ENCODE measurements at places on chromosomes 1 and 21.

- no peak for DNase-seq
Observed at GRCh38 chr1:231855361-231855760, 228.8 kb downstream of the DISC1 start.

DNA sequence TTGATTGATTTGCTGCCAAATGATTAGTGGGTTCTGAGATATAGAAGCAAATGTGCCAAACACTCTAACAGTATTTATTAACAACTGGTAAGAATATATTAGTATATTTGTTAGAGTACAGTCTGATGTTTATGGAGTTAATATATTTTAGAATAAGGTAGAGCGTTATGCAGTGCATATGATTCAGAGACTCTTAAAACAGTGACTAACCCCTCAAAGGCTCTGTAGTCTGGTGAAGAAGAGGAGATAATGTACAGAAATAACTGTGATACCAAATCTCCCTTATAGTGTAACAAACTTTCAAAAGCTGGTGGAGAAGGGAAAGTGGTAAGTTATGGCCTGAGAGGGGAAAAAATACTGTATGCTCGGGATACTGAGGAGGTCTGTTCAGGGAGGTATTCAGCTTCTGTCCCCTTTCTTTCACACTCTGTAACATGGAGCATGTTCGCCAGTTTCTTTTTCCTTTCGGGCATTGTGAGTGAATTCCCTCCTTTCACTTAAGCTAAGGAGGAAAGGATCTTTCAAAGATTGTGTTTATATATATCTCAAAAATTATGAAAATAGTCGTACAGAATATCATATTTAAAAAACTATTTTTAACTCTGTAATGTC, 121.2 kb downstream of the ADGRL2 start:
- no peak for DNase-seq

- DNase-seq: no peak
Observed at GRCh38 chr1:67818725-67819301, 14.5 kb downstream of the GNG12 start.

GRCh38 chr1:113416496-113416895, 26.2 kb downstream of the MAGI3 start:
- no peak for DNase-seq

GRCh38 chr1:162363823-162364222, 12.8 kb downstream of the SPATA46 start:
- no peak for DNase-seq

DNA sequence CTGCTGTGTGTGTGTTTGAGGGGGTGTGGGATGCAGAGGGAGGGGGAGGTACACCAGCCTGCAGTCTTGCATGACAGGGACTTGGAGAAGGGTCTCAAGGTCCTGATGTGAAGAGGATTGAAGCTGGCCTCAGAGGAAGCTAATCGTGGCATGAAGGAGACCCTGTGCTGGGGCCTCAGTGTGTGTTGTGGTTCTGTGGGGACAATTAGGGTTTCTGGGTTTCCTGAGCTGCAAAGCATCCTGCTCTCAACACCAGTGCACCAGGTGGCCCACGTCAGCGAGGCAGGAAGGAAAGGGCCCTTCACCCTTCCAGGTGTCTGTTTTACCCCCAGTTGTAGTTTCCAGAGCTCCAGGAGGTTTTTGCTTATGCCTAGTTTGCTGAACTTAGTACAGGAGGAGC, 52.8 kb downstream of the TENT5C start:
- DNase-seq: no peak

DNA sequence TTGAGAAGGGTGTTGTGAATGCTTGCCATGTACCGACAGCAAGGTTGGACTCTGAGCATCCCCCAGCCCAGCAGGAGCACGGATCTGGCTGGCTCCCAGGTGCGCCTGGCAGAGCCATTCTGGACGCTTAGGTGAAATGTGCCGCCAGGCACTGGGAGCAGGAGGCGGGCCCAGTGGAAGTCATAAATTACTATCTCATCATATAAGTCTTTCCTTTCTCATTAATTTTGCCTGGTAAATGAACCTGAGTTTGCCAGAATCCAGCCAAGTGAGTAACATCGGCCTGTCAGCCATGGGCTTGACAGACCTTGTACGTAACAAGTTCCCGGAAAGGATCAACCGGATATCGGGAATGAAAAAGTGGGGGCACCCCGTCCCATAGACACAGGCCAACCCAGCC, 179.5 kb upstream of the ARHGEF16 start:
- no peak for DNase-seq

DNA sequence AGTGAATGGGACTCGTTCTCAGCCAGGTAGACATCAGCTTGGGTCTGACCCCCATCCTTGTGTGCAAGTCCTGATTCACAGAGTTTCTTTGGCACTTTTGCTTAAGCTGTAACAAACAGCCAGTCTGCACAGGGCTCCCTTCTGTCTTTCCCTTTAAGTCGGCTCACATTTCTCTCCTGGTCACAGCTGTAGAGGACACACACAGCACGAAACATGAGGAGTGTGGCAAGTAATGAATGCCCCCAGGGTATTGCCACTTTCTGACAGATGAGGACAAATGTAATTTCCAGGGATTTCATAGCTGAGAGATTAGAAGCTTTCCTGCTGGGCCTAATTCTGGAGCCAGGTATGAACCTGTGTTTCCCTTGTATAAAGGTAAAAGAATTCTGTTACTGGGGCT, 423.5 kb downstream of the KIF26B start:
- no peak for DNase-seq

DNA sequence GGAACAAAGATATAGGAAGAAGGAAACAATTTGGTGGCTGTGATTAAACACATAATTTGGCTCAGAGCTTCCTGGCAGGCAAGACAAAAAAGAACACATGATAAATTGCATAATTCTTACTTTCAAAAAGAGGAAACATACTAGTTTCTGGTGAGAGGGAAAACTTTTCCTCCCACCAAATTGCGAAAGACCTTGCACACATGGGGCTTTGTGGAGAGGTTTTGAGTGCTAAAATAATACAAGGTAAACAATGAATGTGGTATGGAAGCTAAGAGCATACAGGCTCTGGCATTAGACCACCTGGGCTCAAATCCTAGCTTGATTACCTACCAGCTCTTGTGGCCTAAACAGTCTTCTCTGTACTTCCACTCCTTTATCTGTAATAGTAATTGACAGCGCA, 140.2 kb upstream of the HOOK1 start:
- peak; percentile 74 for DNase-seq

GRCh38 chr1:16984717-16985116, 4.3 kb upstream of the MFAP2 start:
- peak; percentile 87 for DNase-seq

GRCh38 chr1:245583081-245583480, 428.3 kb downstream of the KIF26B start:
- DNase-seq: no peak

DNA sequence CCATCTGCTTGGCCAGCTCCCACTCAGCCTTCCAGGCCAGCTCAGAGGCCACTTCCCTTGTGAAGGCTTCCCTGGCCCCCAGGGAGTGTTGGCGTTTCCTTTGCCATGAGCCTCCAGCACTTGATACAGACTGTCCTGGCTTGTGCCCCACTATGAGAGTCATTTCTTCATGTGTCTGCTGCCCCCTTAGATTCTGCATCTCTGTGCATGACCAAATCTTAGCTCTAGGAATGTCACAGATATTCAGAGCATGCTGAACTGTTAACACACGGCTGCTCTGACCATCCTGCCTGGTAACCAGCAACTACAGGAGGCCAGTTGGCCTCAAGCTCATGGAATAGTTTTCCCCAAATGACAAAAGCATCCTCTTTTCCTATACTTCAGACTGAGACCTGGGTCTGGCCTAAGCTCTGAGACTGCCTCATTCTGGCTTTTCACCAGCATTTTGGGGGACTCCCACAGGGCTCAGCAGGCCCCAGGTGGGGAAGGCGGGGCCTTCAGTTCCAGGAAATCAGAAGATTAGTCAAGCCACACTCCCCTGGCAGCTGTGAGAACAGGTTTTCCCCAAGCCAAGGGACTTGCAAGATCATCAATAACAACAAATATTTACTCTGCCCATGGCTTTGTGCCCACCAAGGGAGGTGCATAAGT, 182.6 kb upstream of the EDN2 start:
- no peak for DNase-seq

GRCh38 chr1:99457381-99458165, 188.3 kb upstream of the PALMD start:
- DNase-seq: no peak

DNA sequence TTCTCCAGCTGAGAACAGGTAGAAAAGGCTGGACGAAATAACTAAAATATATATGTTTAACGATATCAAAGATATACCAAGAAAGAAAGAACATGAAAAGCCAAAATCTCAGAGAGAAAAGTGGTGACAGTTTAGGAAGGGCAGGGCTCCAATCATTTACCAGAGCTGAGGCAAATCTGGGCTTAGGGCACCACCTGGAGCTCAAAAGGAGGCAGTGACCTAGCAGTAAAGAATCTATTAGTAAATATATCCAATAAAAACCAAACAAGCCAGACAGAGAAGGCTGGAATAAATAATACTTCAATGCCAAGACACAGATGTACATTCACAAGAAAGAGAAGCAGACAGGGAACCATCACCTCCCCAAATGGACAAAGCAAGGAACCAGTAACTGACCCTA, 43.5 kb downstream of the CHIA start:
- no peak for DNase-seq

DNA sequence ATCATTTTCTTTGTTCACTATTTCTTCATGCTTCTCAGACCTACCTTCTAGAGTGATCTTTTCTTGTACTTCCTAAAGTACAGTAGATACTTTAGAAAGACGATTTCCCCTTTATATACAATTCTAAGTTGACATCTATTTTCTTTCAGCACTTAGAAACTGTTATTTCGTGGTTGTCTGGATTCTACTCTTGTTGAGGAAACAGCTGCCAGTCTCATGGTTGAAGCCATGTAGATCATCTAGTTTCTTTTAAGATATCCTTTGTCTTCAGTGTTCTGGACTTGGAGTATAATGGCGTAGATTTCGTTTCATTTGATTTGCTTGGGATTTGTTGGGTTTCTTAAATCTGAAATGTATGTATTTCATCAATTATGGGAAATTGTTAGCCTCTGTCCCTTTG, 67.6 kb downstream of the PKN2 start:
- DNase-seq: no peak

GRCh38 chr1:161719325-161719611, 2.1 kb upstream of the FCRLB start:
- no peak for DNase-seq

- DNase-seq: no peak
Observed at GRCh38 chr21:39648879-39649278, 36.1 kb downstream of the B3GALT5 start.

DNA sequence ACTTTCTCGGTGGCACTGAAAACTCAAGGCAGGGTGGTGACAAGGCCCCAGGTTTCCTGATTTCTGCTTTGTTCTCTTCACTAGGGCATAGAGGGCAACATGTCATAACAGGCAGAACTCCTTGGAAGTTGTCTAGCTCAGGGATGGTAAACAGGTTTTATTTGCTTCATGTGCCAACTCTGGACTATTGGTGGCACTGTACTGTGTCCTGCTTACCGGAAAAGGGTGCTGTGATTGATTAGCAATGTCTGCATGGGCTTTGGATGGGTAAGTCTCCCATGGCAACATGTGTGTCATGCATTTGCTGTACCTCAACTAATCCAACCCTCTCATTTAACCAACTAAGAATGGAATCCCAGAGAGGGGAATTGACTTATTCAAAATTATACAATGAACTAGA, 70.7 kb upstream of the USP24 start:
- DNase-seq: no peak

DNA sequence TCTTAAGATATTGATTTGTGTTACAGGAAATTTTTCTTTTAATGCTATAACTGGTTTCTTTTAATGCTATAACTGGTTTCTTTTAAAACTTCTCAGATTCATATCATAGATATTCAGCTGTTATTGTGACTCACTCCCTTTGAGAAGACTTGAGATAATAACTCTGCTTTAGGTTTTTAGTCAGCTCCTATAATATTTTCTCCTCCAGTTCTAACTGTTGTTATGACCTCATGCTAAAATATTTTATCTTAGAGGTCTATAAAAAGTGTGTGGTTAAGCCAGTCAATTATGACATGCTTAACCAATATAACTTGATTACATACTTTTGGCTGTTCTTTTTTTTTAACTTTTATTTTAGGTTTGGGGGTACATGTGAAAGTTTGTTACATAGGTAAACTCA, 280.2 kb downstream of the PTGER3 start:
- DNase-seq: no peak

- DNase-seq: no peak
Observed at GRCh38 chr1:156489935-156490293, 10.7 kb downstream of the MEF2D start.

- no peak for DNase-seq
Observed at GRCh38 chr1:198850196-198850595, 211.4 kb downstream of the PTPRC start.

- no peak for DNase-seq
Observed at GRCh38 chr1:107454791-107455190, 314.0 kb downstream of the NTNG1 start.

- DNase-seq: no peak
Observed at GRCh38 chr21:16194788-16195537, 465.2 kb downstream of the USP25 start.

DNA sequence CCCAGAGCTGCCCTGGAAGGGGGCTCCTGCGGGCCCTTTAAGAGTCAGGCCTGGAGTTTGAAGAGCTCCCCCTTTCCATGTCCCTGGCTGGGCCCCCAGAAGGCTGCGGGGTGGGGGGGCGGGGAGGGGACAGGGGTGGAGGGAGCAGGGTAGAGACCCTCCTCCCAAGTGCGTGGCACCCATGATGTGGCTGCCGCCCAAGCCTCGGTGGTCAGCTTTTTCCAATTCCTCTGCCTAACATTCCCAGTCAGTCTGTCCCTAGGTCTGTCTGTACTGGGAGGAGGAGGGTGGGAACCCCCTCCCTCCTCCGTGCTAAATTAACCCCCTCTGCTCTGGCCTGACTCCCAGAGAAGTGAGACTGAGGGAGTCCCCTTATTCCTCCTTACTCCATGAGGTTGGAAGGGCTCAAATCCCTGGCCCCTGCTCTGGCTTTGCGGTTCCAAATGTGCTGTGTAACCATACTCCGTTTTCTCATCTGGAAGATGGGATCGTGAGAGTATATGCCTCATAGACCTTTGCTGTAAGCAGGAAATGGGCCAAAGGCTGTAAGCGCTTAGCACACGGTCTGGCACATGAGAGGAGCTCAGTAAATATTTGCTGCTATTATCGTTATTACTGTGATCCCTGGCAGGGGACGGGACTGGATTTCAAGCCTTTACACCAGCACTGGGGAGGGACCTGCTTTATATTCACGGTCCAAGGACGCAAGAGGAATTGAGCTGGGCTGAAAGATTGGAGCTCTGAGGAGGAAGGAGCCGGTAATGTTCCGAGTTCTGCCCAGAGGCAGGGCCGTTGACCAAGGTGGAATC, 658 bp upstream of the COL16A1 start:
- DNase-seq: peak; percentile 61

- DNase-seq: no peak
Observed at GRCh38 chr1:196128835-196129234, 479.4 kb downstream of the KCNT2 start.

DNA sequence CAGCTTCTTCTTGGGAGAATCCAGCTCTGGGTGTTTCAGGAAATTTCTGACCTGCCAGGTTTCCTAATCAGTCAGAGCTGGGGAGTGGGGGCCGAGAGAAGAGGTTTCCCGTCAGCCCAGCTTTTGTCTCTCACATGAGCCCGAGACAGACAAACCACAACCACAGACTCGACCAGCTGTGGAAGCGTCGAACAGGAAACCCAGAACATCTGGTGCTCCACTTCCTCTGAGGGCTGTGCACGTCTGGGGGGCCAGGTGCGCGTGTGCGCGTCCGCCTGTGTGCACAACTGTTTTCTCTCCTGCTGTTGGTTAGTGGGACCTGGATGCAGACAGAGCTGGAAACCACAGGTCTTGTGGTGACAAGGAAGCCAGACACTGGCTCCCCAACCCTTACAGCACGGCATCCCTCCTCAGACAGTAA, 113.0 kb upstream of the SLC25A33 start:
- no peak for DNase-seq

GRCh38 chr21:34933609-34934335, 115.3 kb downstream of the RUNX1 start:
- no peak for DNase-seq

All from uterus (tissue), 4 donors.